ENCODE measurements at places on chromosomes 7 and 10.

DNA sequence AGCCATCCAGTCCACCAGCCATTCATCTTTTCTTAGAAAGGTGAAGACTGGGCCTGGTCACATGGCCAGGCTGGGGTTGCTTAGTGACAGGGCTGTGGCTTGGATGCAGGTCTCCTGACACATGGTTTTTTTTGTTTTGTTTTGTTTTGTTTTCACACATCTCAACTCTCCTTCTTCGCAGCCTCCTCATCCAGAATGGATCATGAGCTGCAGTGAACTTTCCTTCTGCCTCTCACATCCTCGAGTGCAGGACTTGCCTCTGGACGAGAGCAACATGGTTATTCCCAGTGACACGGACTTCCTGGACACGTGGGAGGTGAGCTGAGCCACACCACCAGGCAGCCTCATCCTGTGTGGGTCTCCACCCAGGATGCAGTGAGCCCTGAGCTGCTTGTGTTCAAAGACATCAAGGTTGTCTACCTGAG lies 9.5 kb downstream of the AKR1E2 start:
- DNase-seq = no peak

DNA sequence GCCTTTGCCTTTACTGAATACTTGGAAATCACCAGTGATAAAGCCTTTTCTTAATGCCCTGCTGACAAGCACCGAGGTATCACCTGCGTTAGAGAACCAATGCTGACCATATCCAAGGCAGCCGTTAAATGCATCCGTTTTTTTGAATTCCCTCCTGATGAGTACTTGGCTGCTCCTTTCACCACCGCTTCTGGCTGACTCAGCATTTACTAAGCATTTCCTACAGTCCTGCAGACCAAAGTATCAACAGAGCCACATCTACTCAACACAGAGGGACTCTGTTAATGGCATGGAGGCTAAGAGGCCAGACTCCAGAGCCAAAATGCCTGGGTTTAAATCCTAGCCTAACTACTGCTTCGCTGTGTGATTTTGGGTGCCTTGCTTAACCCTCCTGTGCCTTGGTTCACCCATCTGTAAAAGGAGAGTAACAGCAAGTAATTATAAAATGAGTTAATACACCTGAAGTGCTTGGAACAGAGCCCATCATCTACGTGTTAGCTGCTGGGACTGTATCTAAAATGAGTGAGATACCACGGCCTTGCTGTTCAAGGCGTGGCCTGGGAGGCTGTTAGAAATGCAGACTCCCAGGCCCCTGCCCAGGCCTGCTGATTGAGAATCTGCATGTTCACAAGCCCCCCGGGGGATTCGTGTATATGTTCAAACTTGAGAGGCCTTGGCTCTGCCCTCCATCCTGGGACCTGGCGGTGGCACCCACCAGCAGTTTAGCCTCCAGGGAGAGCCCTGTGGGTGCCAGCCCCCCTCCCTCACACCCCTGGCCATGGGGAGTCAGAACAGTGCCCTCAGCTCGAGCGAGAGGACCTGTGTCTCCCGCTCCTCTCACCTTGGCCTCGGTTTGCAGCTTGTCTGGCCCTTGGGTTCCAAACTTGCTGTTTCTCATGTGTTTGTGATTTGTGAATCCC lies 30.8 kb upstream of the EFCAB10 start:
- DNase-seq = no peak

GRCh38 chr10:35089611-35090161 lies 455 bp downstream of the CUL2 start:
- DNase-seq = peak; percentile 36

GRCh38 chr7:1071731-1072254 lies 16.1 kb upstream of the GPER1 start:
- DNase-seq = no peak

DNA sequence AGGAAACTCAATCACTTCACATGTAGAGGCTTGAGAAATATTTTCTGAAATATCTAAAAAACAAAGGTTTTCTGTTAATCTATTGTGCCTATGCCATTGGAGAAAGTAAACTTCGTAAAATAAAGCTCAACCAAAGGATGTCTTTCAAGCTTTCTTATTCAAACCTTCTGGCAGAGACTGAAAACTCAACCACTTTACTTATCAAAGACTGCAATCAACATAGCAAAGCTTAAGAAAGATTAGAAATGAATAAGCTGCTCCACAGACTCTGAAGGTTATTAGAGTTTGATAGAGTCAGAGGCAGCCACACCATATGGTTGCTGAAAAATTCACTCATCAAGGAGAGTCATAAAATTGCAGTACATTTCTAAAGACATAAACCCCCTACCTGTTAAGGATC lies 245.8 kb upstream of the MEOX2 start:
- no peak for DNase-seq
